ENCODE measurements at places on chromosomes 2 and 18. TPM values are rescaled to one million over a fixed set of nuclear protein-coding genes. Genes with fewer than 3 reads are reported as not detected.

Gene SP3
- total RNA-seq: 78.7 TPM

Gene DHRS9
- not detected for total RNA-seq

Gene SERPINB10
- not detected for total RNA-seq

Gene FZD7
- 13.5 TPM for total RNA-seq

Gene ACVR1C
- 0.05 TPM for total RNA-seq

Gene STRADB
- 13.0 TPM for total RNA-seq

Gene BCL2L11
- total RNA-seq: 8.6 TPM

Gene ARMC9
- total RNA-seq: 26.9 TPM

Gene LINC00305
- not detected for total RNA-seq

Gene STK36
- total RNA-seq: 15.2 TPM

Gene NEU4
- 0.34 TPM for total RNA-seq

Gene POTEJ
- 0.03 TPM for total RNA-seq

Gene TMEFF2
- 0.40 TPM for total RNA-seq

Gene SLC14A1
- 22.7 TPM for total RNA-seq

Gene TIGD1
- 12.2 TPM for total RNA-seq

Gene CDK15
- total RNA-seq: not detected

Gene ERBB4
- 0.03 TPM for total RNA-seq

Gene OSGEPL1
- 11.1 TPM for total RNA-seq

Gene ANKRD62
- not detected for total RNA-seq

Gene RAB27B
- 1.5 TPM for total RNA-seq

Gene TIA1
- total RNA-seq: 72.8 TPM

Gene CNNM4
- total RNA-seq: 5.5 TPM

Gene INO80C
- total RNA-seq: 9.5 TPM

Gene LRRTM4
- total RNA-seq: not detected

Gene ZNF804A
- total RNA-seq: 3.4 TPM

Gene FTCDNL1
- 1.8 TPM for total RNA-seq

Gene RGPD3
- 0.08 TPM for total RNA-seq

Gene GREB1
- total RNA-seq: 0.53 TPM

Gene SGPP2
- not detected for total RNA-seq

Gene RFX8
- not detected for total RNA-seq

Measured in A375 (cell line).